Amniotic stem cell (primary cell): ENCODE measurements at places on chromosomes 1 and 21.

- DNase-seq = peak; percentile 72
Observed at GRCh38 chr1:15152318-15153183, 996 bp upstream of the TMEM51 start.

GRCh38 chr1:52203935-52204625, 62.2 kb downstream of the ZFYVE9 start:
- DNase-seq = no peak

- no peak for DNase-seq
Observed at GRCh38 chr1:192545896-192546521, 29.6 kb upstream of the RGS1 start.

- peak; percentile 36 for DNase-seq
Observed at GRCh38 chr1:52460694-52461093, 56.3 kb downstream of the PRPF38A start.

DNA sequence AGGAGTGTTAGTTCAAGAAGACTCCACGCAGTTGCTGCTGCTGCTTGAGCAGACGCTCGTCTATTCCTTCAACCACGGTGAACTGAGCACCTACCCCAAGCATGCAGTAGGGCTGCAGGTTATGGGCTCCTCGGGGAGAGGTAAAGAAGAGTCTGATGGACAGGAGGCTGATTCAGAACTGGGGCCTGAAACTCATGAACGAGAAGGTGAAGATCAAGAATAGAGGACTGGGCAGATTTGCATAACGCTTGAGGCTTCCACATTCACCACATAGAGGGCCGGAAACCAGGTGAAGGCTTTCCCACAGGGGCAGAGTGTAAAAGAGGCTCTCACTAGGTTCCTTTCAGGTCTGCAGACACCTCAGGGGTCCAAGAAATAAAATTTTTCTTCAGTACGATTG, 9.1 kb downstream of the ABCA4 start:
- DNase-seq = no peak

- no peak for DNase-seq
Observed at GRCh38 chr1:234467821-234468220, 11.2 kb downstream of the TARBP1 start.

GRCh38 chr1:198699167-198700015, 60.6 kb downstream of the PTPRC start:
- DNase-seq = no peak

- DNase-seq = peak; percentile 36
Observed at GRCh38 chr1:31101147-31101502, 35.6 kb upstream of the PUM1 start.

DNA sequence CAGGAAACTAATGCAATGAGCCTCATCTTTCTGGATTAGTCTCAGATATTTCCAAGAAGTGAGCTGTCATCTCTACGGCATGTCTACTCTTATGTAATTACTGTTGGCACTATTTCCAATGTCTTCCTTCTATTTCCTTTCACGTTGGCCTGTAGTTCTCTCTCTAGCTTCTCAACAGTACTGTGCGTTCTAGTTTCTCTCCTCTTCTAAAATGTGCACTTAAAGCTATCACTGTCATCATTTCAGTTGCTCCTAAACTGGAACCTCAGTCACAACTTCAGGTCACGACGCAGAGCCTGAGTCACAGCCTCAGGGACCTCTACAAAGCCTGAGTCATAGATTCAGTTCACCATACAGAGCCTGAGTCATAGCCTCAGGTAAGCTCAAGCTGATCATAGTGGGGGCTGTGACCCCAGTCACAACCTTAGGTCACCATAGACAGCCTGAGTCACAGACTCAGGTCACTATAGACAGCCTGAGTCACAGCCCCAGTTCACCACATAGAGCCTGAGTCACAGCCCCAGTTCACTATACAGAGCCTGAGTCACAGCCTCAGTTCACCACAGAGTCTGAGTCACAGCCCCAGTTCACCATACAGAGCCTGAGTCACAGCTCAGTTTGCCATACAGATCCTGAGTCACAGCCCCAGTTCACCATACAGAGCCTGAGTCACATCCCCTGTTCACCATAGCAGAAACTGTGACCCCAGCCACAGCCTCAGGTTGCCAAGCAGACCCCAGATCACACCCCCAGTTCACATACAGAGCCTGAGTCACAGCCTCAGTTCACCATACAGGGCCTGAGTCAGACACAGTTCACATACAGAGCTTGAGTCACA, 13.0 kb downstream of the WNT9A start:
- DNase-seq = peak; percentile 42

DNA sequence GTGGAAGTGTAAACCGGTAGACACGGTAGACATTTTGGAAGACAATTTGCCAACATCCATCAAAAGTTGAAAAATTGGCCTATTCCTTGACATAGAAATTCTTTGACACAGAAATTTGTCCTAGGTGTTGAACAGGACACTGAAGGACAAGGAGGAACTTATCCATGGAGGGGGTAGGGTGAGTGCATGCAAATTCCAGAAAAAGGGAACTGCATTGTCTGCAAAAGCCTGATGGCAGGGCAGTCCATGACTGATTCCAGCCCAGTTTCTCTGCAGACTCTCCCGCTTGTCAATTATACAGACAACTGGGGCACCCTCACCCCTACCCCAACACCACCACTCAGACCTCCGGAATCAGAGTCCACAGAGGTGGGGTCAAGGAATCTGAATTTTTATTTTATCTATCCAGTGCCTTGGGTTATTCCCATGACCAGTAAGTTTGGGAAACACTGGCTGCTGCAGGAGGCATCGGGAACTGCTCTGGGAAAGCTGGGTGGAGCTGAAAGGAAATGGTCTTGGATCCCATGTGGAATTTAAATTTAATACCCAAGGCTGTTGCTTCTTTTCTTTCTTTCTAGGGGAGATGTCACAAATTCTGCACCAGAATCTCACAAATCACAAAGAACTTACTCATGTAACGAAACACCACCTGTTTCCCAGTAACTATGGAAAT, 103.3 kb upstream of the SLC45A1 start:
- DNase-seq = no peak

DNA sequence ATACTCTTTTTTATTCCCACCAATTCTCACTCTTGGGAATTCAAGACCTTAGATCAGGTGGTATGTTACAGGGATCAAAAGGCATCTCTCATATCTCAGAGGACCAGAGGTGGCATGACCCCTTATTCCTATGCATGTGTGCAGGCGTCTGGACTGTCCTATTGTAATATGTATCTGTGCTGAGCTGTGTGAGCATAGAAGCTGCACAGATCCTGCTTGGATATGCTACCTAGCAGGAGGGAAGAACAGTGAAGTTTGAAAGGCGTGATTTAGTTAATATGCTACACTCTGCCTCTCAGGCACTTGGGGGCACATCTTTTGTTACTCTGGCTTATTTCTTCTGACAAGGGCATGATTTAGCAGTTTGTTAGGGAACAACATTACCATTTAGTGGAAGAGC, 86.7 kb upstream of the ZRANB2 start:
- no peak for DNase-seq

DNA sequence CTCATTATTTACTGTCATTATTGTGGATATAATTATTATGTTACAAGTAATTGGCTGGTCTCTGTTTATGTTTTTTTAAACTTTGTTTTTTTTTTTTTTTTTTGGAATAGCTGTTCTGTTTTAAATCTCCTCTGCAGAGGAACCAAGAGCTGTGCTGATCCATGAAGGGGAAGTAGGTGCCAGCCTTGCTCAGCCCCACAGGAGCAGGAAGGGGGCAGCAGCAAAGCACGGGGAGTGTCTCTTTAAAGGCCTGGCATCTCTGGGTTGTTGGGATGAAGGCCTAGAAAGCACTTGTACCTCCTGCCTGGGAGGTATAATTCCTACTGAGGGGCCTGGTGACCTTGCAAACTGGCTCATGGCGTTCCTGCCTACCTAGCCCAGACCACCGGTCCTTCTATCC, 2.5 kb upstream of the GRHL3 start:
- DNase-seq = no peak

DNA sequence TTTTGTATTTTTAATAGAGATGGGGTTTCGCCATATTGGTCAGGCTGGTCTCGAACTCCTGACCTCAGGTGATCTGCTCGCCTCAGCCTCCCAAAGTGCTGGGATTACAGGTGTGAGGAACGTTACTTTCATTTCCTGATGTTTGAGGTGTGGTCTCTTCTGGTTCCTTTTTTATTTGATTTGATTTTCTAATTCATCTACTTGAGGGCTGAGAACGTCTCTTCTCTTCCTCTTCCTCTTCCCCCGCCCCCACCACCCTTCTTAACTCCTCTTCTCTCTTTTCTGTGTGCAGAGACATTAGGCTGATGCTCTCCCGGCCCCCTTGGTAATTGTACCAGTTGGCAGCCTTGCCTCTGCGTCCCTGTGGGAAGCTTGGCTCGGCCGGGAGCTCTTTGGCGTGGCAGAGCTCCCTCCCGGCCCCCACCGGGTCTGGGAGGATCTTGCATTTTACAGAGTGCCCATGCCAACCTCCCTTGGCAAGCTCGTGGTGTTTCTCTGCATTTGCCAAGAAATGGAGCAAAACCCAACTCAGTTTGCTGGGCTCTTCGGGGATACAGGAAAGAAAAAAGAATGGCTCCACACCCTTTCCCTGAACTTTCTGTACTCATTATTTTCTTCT, 19.9 kb downstream of the CRYAA start:
- DNase-seq = no peak

GRCh38 chr21:27557356-27557755, 590.5 kb upstream of the ADAMTS5 start:
- no peak for DNase-seq

DNA sequence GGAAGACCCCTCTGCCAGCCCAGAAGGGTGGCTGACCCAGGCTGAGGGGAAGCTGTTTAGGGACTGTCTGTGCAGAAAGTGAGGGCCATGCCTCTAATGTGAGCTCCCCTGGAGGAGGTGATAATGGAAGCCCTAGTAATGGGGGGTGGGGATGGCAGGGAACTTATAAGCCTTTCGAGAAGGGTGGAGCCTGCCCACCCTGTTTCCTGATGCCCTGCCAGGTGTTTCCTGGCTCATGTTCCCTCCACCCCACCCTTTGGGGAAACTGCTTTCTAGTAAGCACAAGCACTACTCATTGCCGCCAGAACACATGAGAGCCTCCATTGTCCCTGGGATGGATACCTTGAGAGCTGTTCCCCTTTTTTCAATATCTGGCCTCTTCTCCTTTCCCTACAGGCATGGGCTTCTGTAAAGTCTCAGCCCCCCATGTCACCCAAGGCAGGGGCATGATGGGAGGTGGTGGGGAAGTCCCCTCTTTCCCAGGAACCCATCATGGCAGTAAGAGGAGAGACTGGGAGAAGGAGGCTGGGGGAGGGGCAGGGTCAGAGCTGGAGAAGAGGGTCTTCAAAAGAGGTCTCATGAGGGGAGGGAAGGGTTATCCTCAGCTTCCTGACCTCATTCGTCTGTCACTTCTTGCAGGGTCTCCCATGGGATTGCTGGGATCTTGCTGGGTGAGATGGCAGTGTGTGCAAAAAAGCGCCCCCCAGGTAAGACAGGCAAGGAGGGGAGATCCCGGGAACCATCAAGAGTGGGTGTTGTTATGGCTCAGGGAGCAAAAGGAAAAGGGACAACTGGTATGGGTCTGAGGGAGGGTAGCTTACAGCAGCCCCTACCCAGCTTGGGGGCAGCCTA, 2.4 kb downstream of the ATP8B2 start:
- no peak for DNase-seq

DNA sequence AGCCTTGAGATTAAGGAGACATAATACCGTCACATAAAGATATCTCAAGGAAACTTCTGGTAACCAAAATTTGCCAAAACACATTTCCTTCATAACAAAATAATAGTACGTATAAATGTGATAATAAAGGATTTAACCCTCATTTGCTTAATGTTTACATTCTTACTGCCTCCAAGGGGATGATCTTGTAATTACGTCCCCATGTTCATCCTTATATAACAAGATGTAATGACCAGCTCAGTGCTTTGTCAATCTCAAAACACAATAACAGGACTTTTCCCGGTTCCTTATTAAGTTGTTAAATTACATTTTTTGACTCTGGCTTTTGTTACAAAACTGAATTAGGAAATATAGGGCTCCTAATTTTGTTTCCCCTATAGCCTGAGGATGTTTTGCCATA, 41.3 kb upstream of the UHMK1 start:
- no peak for DNase-seq

DNA sequence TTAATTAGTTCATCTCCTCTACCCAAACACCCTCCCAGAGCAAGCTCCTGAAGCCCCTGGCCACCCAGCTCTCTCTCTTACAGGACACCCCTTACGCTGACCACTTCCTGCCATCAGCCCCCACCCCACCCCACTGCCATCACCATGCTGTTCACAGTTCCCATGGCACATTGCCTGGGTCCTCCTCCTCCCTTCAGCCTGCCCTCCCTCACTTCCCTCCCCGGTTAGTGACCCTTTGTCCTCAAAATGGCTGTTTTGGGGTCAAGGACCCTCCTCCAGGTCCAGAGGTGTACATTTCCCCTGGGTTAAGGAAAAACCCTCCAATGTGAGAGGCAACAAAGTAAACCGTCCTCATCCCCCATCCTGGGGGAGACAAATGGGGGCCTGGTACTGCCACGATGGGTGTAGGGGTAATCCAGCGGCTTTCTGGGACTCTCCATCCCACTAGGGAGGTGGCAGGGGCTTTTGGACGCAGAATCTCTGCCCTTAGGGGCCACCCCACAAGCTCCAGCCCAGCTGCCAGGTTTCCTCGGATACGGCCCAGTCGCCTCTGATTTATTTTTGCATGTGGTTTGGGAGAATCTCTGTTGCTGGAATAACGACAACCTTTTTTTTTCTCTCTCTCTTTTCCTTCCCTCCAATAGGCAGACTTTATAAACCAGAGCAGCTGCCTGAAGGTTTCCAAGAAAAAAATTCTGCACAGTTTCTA, 8.5 kb downstream of the CAMK2N1 start:
- DNase-seq = no peak

- DNase-seq = no peak
Observed at GRCh38 chr1:118210723-118211110, 25.7 kb upstream of the SPAG17 start.

DNA sequence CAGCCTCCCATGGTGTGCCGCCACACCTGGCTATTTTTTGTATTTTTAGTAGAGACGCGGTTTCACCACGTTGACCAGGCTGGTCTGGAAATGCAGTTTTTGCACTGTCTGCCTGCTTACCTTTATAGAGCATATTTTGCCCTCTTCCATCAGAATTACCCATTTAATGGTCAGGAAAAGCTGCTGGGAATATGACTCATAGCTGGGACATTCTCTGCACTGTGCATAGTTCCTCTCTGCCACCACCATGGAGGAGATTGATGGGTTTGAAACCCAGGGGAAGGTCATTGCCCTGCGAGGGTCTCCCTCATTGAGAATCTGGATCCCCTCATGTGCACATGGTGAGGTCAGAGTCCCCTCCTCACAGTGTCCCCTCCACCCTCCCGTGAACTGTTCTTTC, 32.1 kb downstream of the MX1 start:
- no peak for DNase-seq

DNA sequence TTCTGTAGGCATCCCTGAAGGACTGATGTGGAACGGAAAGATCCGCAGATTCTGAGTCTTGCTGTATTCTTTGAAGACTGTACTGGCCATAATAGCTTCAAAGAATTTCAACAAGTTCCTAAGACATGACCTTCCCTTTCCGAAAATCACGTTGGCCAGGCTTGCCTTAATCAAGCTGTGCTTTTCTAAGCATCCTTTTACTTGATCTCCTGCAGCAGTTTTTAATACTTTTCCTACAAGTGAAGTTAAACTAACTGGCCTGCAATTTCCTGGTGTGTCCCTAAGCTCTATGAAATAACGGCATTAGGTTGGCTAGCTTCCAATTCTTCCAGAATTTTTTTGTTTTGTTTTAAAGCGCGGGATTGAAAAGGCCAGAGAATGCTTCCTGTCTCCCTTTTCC, 40.3 kb downstream of the SPAG17 start:
- DNase-seq = no peak
